ENCODE measurements at places on chromosomes 11 and 22. TPM values are rescaled to one million over a fixed set of nuclear protein-coding genes. Genes with fewer than 3 reads are reported as not detected.

GRCh38 chr22:40211476-40212054, 33.8 kb downstream of the TNRC6B start:
- peaks cover 83% of the 10 kb centered on the region for H3K4me1 ChIP-seq
- H3K27me3 ChIP-seq, result no peaks in the 10 kb centered on the region
- peaks cover 6% of the 10 kb centered on the region for H3K36me3 ChIP-seq
- no peak overlapping the region for H3K4me3 ChIP-seq

DNA sequence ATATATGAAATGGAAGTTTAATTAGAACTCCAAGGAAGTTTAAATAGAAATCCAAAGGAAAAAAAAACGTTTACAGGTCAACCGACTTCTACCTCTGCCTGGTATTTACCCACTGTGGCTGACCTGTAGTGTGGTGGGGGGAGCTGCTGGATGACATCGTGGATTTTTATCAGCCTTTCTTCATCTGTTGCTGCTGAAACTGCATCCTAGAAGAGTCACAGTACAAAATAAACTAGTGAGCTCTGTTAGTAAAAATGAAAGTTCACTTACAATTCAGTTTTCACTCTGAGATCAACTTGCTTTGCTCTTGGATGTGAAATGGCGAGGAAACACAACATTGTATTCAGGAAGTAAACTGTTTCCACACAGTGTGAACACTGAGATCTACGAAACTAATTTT, 43.2 kb upstream of the TP53AIP1 start:
- DNase-seq, result no peak
- no peak overlapping the region for H3K4me3 ChIP-seq
- H3K27me3 ChIP-seq, result peaks cover 8% of the 10 kb centered on the region
- peaks cover 13% of the 10 kb centered on the region for H3K36me3 ChIP-seq
- no peaks in the 10 kb centered on the region for H3K4me1 ChIP-seq

DNA sequence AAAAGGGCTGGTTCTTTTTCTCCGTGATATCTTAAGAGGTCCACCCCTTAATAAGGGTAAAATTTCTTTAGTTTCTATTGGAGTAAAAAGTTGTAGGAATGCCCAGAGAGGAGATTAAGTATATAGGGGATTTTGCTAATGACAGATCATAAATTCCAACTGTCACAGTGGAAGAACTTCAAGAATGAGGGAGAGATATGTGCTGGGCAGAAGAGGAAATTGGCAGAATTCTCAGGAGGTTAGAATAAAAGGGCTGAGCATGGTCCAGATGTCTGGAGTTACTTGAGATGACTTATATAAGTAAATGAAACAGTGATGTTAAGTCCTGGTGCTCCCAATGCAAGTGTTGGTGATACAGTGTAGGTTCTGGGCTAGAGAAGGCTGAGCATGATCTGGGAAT, 417.6 kb upstream of the ARHGAP42 start:
- H3K4me3 ChIP-seq, result no peak overlapping the region
- no peaks in the 10 kb centered on the region for H3K27me3 ChIP-seq
- H3K4me1 ChIP-seq, result no peaks in the 10 kb centered on the region
- DNase-seq, result no peak
- no peak overlapping the region for H3K27ac ChIP-seq
- no peaks in the 10 kb centered on the region for H3K36me3 ChIP-seq

DNA sequence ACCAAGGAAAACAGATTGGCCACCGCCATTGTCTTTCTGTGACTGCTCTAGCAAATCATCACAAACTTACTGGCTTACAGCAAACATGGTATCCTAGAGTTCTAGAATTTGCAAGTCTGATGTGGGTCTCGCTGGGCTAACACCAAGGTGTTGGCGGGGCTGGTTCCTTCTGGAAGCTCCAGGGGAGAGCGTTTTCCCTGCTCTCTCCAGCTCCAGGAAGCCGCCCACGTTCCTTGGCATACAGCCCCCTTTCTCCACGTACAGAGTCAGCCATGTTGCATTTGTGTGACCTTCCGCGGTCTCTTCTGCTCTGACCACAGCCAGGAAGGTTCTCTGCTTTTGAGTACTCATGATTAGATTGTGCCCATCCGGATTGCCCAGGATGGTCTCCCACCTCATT, 27.5 kb downstream of the TBC1D22A start:
- peak overlapping the region; percentile 15 for H3K4me3 ChIP-seq
- H3K27ac ChIP-seq, result peak overlapping the region; percentile 73
- no peak for DNase-seq
- H3K4me1 ChIP-seq, result peaks cover 67% of the 10 kb centered on the region
- peaks cover 62% of the 10 kb centered on the region for H3K36me3 ChIP-seq
- H3K27me3 ChIP-seq, result no peaks in the 10 kb centered on the region

DNA sequence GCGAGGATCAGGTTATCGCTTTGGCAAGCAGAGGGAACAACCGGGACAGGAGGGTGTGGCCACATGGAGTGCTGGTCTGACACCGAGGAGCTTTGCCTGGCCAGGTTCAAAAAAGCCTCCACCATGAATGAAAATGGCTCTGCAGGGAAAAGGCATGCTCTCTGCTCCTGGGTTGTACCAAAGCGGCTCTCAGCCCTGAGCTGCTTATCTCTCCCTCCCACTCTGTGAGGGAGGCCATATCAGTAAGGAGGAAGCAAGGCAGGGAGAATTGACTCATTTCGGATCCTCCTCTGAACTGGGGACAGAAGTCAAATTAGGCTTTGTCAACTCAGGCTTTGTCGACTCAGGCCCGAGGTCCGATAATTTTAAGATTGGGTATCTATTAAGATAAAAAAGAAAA, 82.9 kb upstream of the CRTAM start:
- no peaks in the 10 kb centered on the region for H3K36me3 ChIP-seq
- DNase-seq, result no peak
- H3K27me3 ChIP-seq, result no peaks in the 10 kb centered on the region
- H3K4me3 ChIP-seq, result no peak overlapping the region
- H3K27ac ChIP-seq, result no peak overlapping the region

Gene SMC1B
- total RNA-seq, result 0.13 TPM

Measured in activated B cell treated with CpG ODN at 0.5 μM for 24 hours (primary cell).